ENCODE measurements at places on chromosomes 5 and 9.

GRCh38 chr5:963673-964531, 44.7 kb upstream of the NKD2 start:
- peak; percentile 14 for DNase-seq

- no peak for DNase-seq
Measured at GRCh38 chr9:123322273-123323195, 33.5 kb upstream of the CRB2 start.

- DNase-seq, result no peak
Measured at GRCh38 chr9:130243015-130243881, 22.3 kb upstream of the HMCN2 start.

DNA sequence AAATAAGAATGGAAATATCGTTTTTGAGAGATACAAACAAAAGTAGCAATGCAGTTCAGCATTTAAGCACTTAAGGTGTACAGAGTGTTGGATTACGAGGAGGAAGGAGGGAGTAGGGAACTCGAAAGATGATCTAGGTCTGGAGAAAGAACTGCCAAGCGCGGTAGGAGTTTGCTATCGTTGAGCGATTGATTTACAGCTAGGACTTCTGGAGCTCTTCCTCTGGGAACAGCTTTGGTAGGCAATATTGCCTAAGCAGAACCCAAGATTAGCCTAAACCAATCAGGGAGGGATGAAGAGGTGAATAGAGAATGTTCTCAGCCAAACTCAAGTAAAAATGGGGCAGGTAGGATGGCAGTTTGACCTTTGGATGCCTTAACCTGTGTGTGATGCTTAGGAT, 965 bp downstream of the CLTA start:
- no peak for DNase-seq

DNA sequence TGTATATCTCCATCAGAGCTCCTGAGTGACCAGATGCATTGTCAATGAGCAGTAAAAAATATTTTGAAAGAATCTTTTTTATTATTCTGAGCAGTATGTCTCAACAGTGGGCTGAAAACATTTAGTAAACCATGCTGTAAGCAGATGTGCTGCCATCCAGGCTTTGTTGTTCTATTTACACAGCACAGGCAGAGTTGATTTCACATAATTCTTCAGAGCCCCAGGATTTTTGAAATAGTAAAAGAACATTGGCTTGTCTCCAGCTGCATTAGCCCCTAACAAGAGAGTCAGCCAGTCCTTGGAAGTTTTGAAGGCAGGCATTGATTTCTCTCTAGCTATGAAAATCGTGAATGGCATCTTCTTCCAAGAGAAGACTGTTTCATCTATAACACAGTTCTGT, 25.2 kb upstream of the ENTREP1 start:
- DNase-seq, result no peak

- no peak for DNase-seq
Measured at GRCh38 chr5:125199968-125200865, 453.8 kb upstream of the ZNF608 start.

DNA sequence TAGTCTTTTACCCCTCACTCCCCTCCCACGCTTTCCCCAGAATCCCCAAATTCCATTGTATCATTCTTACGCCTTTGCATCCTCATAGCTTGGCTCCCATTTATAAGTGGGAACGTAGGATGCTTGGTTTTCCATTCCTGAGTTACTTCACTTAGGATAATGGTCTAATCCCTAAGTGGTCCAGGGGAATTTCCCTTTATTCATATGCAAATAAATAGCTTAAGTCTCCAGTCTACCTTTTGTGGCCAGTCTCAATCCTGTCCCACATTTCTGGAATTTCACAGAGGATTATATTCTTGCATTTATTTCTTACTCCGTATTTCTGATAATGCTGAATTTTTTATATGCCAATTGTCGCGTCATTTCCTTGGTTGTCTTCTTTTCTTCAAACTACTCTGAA, 245.6 kb upstream of the DAB2 start:
- DNase-seq, result no peak

DNA sequence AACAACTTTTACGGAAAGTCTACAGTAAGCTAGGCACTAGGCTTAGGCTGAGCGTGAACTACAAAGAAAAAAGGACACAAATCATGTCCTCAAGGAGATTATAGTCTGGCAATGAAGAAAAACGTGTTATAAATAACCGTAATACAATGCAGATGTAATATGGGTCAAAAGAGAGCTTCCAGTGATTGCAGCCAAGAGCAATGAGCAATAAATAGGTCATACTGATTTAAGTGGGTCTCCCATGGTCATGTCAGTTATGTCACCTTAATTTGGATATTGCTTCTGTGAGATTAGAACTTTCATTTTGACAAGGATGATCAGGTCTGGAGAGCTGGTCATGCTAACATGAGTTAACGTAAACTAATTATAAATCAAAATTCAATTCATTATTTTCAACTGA, 158.6 kb upstream of the GNA14 start:
- DNase-seq, result no peak

DNA sequence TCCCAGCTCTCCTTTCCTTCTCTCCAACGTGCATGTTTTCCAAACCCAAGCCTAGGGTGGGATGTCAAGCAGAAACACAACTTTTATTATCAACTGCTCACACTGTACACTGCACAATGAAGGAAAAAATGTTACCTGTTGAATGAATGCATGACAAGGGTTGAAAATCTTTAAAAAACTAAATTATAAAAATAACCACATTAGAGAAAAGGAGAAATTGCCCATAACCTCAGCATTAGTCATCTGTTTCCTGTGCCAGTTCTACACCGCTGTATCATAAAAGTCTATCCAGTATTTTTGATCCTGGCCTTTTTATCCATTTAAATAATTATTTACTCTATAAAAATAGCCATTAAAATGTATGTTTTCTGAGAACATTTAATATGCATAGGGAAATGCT, 101.1 kb downstream of the APBA1 start:
- DNase-seq, result no peak

- DNase-seq, result no peak
Measured at GRCh38 chr9:71746023-71746757, 22.1 kb downstream of the CEMIP2 start.

DNA sequence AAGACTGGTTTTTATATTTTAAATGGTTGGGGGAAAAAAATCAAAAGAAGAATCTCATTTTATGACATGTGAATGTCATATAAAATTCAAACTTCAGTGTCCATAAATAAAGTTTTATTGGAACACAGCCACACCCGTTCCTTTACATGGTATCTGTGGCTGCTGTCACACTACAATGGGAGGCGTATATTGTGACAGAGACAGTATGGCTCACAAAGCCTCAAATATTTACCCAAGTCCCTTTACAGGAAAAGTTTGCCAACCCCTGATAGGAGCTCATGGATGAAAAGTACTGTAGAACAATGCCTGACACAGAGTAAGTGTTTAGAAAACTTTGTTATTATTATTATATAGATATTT, 5.2 kb upstream of the DUSP1 start:
- no peak for DNase-seq

DNA sequence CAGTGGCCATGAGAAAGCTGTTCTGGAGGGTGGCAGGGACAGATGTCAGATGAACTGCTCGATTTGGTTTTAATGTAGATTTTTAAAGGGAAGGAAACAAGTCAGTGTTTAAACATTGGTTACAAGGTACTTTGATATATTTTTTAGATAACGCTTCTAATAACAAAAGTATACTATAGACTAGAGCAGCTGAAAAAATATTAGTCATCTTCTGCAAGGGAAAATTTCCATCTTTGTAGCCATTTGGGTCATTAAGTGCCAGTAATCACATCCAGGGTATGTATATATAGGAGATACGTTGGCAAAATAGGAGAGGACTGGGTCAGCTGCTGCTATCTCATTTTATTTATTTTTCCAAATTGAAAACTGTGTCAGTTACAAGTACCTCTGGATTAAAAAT, 69.0 kb downstream of the SV2C start:
- DNase-seq, result no peak

DNA sequence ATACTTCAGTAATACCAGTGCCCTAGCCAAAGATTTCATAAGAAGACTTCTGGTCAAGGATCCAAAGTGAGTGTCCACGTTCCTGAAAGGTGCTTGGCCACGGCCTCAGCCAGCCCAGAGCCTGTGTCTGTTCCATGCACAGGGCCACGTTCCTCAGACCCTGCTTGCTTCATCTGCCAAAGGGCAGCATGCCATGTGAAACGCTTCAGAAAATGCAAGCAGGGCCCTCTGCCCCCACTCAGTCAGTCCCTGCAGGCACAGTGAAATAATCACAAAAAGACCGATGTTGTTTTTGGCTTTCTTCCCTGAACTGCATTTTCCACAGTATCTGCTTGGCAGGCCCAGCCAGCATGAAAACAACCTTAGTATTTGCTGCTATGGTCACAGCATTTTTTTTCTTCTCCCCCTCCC, 85.5 kb upstream of the CTSL start:
- DNase-seq, result peak; percentile 25

GRCh38 chr9:35522187-35522586, 32.3 kb downstream of the RUSC2 start:
- DNase-seq, result no peak

DNA sequence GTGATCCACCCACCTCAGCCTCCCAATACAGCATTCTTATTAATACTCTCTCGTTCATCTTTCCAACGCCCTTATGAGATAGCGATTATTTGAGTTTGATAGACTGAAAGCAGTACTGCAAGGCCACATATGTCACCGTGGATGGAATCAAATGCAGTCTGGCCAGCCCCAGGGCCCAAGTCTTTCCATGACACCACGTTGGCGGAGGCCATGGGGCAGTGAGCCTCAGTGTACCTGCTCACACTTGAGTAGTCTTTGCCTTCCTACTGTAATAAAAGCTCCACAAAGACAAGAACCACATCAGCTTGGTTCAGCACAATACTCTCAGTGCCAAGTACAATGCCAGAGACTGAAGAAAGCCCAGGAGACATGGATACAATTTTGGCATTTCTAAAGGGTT, 88.5 kb downstream of the TTLL11 start:
- DNase-seq, result no peak

- DNase-seq, result no peak
Measured at GRCh38 chr5:52543594-52543993, 244.1 kb upstream of the ITGA1 start.

Data from kidney epithelial cell (primary cell).